Iris pigment epithelial cell (primary cell): ENCODE measurements at places on chromosomes 13 and 19.

GRCh38 chr19:12364391-12365235, 870 bp downstream of the ZNF442 start:
- DNase-seq: peak; percentile 27

- no peak for DNase-seq
These were observed 24.6 kb upstream of the IGSF23 start for GRCh38 chr19:44588771-44589112.

DNA sequence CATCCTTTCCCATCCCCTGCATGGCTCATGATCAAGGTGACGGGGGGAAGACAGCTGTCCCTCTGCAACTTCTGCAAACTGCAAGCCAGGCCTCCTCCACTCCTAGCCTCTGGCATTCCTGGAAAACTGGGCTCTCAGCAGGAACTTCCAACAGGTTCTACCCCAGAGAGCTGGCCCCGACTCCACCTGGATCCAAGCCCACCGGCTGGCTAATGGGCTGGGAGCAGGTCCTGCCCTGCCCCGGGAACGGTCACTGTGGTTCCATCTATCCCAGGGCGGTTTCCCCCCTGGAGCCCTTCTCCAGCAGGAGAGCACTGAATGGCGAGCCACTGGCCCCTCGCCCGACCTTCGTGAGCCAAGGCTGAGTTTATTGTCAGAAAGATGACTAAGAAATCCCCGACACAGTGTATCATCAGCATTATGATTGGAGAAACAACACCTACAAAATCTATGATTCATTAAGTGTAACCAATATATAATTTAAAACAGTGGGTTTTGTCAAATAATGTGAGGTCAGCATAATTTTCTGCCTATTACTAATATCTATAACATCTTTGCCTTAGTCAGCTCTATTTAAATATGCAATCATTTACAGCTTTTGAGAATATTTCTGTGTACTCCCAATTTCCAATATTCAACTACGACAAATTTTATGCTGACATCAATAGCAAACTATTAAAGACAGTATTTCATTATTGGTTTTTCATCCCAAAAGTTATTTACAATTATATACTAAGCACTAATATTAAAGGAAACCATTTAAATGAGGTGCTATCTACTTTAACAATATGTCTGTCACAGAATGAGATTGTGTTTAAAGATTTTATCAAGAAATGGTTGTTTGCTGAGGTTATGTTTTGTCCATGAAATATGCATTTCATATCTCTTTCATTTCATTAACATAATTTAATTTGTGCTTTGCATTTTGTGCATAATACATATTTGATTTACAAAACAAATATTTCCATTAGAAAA, 133.0 kb downstream of the URI1 start:
- DNase-seq: no peak

DNA sequence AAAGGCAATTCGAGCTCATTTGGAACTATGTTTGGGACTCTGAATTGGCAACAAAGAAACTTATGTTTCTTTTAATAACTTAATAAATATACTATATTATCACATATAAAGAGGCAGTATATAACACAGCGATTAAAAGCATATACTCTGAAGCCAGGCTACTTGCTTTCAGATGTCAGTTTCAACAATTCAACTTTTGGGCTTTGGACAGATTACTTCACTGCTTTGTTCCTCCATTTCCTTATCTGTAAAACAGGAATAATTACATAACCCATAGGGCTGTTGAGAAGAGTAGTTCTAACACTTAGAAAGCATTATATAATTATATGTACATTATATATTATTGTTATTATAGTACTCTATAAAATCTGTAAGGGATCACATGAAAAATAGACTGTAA, 107.2 kb downstream of the EDNRB start:
- no peak for DNase-seq

- DNase-seq: peak; percentile 54
These were observed at the start of gene IL27RA for GRCh38 chr19:14031719-14032480. Gene IL27RA, plus strand, starts transcription at chr19:14031762. Its CDS starts 111 bp downstream, at chr19:14031873.

GRCh38 chr19:45668342-45668871, 386 bp downstream of the GIPR start:
- DNase-seq: no peak

GRCh38 chr19:4843647-4843965, 12.1 kb upstream of the TICAM1 start:
- DNase-seq: no peak
